SK-N-MC (cell line): ENCODE measurements at places on chromosomes 3 and 15.

GRCh38 chr3:189710620-189711402 lies 79.6 kb downstream of the TP63 start:
- DNase-seq, result peak; percentile 72

- DNase-seq, result no peak
These were observed 5.2 kb downstream of the ARPP19 start for GRCh38 chr15:52563501-52564060.

DNA sequence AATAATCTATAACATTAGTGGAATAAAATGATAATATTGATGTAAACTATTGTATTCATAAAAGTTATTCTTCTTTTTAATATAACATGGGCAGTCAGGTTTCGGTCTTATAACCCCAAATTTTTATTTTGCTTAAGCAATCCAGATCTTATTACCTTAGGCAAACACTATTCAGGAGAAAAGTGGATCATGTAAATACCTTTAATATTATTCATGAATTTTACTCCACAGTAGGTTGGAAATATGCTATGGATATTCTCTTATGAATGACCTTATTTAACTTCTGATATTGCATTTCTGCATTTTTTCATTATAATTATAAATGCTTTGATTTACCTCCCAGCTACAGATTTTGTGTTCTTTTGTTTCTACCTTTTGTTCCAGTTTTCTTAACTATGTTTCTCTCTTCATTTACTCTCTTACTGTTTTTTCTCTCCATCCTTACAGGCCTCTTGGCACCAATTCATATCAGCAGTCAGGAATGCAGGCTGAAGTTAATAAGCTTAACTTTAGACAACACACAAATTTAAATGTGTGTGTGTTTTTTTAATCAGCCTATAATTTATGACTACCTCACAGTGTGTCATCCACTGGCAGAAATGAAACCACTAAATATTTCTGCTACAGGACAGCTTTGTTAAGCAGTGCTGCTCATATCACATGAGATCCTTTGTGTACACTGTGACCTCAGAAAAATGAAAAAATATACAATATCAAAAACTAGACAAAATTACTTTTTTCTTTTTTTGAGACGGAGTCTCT lies 111.0 kb downstream of the NSUN3 start:
- no peak for DNase-seq

DNA sequence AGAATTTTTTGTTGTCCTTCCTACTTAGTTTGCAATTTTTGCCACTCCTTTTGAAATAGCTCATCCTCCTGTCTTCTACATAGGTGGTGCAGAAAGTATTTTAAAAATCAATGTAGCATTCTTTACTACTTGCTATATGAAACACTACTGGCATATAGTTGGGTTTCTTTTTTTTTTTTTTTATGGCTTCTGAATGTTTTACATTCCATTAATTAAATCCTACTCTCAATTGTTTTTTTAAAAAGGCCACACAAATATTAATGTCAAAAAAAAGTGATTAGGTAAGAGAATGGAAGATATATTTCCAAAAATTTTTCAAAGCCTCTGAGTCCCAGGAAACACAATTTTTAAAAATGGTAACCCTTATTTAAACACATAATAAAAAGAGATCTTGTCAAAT lies 262.6 kb downstream of the MAGI1 start:
- DNase-seq, result no peak

DNA sequence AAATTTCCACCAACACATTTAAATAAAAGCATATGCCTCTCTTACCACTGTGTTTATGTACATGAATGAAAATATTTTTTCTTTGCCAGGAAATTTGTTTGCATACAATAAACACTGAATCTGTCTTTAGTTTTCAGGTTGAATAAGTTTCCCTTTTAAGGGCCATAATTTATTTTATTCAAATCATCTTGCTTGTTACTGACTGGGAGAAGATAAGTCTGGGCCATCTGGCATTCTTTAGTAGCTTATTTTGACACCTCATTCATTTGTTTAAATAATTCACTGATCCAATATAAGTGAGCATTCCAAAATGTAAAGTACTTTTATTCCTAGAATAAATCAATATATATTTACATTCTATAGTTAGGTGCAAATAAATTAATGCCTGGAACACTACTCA lies 1001.3 kb downstream of the PLOD2 start:
- no peak for DNase-seq
